ENCODE measurements at places on chromosomes 13 and 19. TPM values are rescaled to one million over a fixed set of nuclear protein-coding genes. Genes with fewer than 3 reads are reported as not detected.

The CPB2 gene
- not detected for total RNA-seq

The BEST2 gene
- total RNA-seq, result not detected

The COX6B1 gene
- 428 TPM for total RNA-seq

GRCh38 chr19:36151144-36152018 lies 866 bp downstream of the COX7A1 start:
- H3K27ac ChIP-seq, result no peak overlapping the region
- H3K27me3 ChIP-seq, result peaks cover 9% of the 10 kb centered on the region
- H3K4me1 ChIP-seq, result peaks cover 15% of the 10 kb centered on the region
- peak overlapping the region; percentile 76 for H3K4me3 ChIP-seq

GRCh38 chr19:1189419-1189818 lies 15.4 kb upstream of the SBNO2 start:
- peaks cover 5% of the 10 kb centered on the region for H3K4me1 ChIP-seq
- H3K27me3 ChIP-seq, result no peaks in the 10 kb centered on the region
- H3K36me3 ChIP-seq, result no peaks in the 10 kb centered on the region
- no peak for DNase-seq
- H3K4me3 ChIP-seq, result no peak overlapping the region

- no peak overlapping the region for H3K27ac ChIP-seq
- H3K4me1 ChIP-seq, result peaks cover 2% of the 10 kb centered on the region
- peaks cover 15% of the 10 kb centered on the region for H3K36me3 ChIP-seq
- DNase-seq, result no peak
- no peak overlapping the region for H3K4me3 ChIP-seq
Observed at GRCh38 chr13:109427148-109427547, 359.2 kb downstream of the IRS2 start.

DNA sequence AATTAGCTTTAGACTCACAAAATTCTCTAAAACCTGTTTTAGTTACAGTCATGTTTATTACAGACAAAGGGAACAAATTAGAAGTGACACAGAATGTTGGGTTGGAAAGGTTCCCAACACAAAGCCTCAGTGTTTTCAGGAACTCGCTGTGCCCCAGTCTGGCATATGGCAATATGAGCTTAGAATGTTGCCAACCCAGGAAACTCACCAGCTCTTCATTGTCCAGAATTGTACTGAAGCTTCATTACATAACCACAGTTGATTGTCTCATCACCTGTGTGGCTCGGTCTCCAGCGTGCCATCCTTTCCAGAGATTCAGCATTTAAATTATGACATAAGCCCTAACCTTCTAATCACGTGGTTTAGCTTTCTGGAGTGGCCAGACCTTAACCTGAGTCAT lies 19.1 kb downstream of the ZNF264 start:
- H3K4me1 ChIP-seq, result no peaks in the 10 kb centered on the region
- no peak overlapping the region for H3K4me3 ChIP-seq

DNA sequence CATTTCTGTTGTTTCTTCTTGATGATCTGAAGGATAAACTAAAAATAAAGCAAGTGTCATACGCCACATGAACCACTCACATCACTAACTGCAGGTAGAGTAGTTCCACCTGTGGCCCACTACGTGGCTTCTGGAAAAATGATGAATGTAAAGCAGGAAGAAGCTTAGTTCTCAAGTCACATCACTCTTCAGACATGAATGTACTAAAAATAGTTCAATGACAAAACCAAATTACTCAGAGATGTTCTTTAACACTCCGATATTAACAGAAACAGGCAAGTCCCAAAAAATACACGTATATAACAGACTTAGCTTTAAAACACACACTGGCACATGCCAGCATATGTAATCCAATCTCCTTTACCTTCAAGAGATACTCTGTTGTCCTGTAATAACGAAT lies 21.6 kb downstream of the RAB20 start:
- peaks cover 20% of the 10 kb centered on the region for H3K4me1 ChIP-seq
- peaks cover 2% of the 10 kb centered on the region for H3K27me3 ChIP-seq
- DNase-seq, result no peak
- no peak overlapping the region for H3K27ac ChIP-seq
- no peak overlapping the region for H3K4me3 ChIP-seq
- peaks cover 3% of the 10 kb centered on the region for H3K36me3 ChIP-seq

DNA sequence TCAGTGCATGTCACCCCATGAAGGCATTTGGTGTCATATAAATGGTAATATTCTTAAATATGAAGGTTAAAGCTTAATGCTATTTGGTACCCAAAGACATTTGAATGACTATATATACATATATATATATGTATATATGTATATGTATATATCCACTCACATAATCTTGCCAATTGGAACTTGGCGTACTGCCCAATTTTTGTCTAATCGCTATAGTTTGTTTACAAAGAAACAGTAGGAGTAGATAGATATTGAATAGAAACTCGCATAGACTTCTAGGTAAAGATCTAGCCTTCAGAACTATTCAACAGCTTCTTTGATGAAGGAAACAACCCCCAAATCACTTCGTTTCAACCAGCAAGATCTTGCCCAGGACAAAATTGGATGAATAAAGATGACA lies 24.1 kb downstream of the KLF5 start:
- no peaks in the 10 kb centered on the region for H3K4me1 ChIP-seq
- peaks cover 4% of the 10 kb centered on the region for H3K27me3 ChIP-seq
- H3K4me3 ChIP-seq, result no peak overlapping the region
- no peak for DNase-seq
- no peaks in the 10 kb centered on the region for H3K36me3 ChIP-seq

DNA sequence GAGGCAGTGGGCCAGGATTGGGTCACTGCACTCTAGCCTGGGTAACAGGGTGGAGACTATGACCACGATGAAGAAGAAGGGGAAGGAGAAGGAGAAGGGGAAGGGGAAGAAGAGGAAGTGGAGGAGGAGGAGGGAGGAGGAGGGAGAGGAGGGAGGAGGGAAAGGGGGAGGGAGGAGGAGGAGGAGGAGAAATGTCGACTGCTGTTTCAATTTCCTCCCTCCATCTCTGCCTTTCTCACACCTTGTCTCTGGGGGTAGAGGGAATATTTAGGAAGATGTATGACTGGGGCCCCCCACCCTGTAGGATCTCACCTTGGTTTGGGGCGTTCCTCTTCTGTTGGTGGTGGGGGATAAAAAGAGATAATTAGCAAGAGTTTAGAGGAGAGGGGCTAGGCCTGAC lies 3.8 kb downstream of the TNNT1 start:
- no peak for DNase-seq
- H3K27me3 ChIP-seq, result peaks cover 17% of the 10 kb centered on the region
- no peaks in the 10 kb centered on the region for H3K4me1 ChIP-seq
- H3K4me3 ChIP-seq, result no peak overlapping the region
- H3K27ac ChIP-seq, result no peak overlapping the region
- peaks cover 4% of the 10 kb centered on the region for H3K36me3 ChIP-seq

DNA sequence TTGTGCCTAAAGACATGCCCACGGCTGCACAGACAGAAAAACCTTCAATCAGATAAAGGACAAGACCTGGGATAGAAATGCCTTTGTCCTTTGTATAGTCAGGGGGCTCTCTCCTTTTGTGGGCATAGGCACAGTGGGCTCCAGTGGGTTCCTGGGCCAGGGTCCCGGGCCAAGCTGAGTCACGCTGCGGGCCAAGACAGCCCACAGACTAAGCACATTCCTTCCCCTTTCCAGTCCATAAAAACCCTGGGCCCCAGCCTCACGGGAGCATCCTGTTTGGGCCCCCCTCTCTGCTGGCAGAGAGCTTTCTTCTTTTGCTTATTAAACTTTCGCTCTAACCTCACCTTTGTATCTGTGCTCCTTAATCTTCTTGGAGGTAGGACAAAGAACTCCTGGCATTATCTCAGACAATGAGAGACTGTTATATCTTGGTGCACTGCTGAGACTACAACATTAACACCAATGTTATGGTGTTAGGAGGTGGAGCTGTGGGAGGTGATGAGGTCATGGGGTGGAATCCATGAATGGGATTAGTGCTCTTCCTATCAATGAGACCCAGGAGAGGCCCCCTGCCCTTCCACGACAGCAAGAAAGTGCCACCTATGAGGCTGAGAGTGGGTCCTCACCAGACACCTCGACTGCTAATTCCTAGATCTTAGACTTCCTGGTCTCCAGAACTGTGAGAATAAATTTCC lies 20.8 kb upstream of the FBXL3 start:
- H3K4me3 ChIP-seq, result peak overlapping the region; percentile 23
- H3K4me1 ChIP-seq, result peaks cover 9% of the 10 kb centered on the region
- H3K36me3 ChIP-seq, result peaks cover 41% of the 10 kb centered on the region

- no peak for DNase-seq
- no peaks in the 10 kb centered on the region for H3K27me3 ChIP-seq
- H3K36me3 ChIP-seq, result no peaks in the 10 kb centered on the region
Observed at GRCh38 chr13:85262499-85262898, 536.7 kb downstream of the SLITRK6 start.

DNA sequence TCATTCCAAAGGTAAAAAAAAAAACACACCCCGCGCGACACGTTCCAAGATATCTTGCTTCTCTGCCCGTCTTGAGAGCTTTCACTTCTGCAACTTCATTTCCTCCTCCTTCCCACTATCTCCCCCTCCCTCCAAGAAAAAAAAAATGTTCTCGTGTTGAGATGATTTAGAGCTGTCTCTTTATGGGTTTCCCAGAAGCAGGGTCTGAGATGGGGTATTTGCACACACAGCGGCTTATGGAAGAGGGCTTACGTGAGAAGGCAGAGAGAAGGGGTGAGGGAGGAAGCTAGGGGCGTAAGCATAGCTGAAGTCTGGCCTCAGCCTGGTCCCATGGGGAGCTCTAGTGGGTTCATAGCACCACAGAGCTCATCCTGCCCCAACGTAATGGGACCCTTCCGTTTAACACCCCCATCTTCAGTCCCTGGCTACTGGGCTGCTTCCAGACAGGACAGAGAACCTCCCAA lies 31.3 kb upstream of the USE1 start:
- peaks cover 32% of the 10 kb centered on the region for H3K36me3 ChIP-seq
- H3K4me1 ChIP-seq, result peaks cover 8% of the 10 kb centered on the region
- DNase-seq, result no peak
- H3K27ac ChIP-seq, result no peak overlapping the region

DNA sequence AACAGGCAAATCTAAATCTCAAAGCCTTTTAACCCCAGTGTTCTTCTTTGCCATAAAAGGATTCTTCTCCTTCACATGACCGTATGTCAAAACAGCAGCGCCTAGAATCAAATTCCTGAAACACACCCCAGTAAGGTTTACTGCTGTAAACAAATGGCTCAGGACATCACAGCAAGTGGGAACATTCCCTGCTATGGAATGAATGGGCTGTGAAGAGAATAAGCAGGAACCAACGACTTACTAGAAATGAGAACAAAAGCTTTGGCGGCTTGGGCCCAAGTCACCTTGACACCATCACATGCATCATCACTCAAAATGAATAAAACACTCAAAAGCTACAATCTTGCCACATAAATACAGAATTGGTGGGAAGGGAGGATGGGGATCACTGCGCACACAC lies 80.4 kb upstream of the SPATA13 start:
- no peak overlapping the region for H3K4me3 ChIP-seq
- no peak for DNase-seq
- H3K27ac ChIP-seq, result no peak overlapping the region
- H3K4me1 ChIP-seq, result peaks cover 17% of the 10 kb centered on the region
- peaks cover 8% of the 10 kb centered on the region for H3K27me3 ChIP-seq

GRCh38 chr13:96544957-96545356 lies 449.3 kb downstream of the OXGR1 start:
- no peak overlapping the region for H3K27ac ChIP-seq
- H3K4me3 ChIP-seq, result no peak overlapping the region
- no peak for DNase-seq
- peaks cover 3% of the 10 kb centered on the region for H3K27me3 ChIP-seq
- no peaks in the 10 kb centered on the region for H3K36me3 ChIP-seq

- H3K4me1 ChIP-seq, result peaks cover 13% of the 10 kb centered on the region
- H3K4me3 ChIP-seq, result peak overlapping the region; percentile 93
- peaks cover 14% of the 10 kb centered on the region for H3K27me3 ChIP-seq
- peak; percentile 56 for DNase-seq
- H3K36me3 ChIP-seq, result peaks cover 10% of the 10 kb centered on the region
Observed at GRCh38 chr19:49114630-49115363, 627 bp downstream of the LIN7B start.

DNA sequence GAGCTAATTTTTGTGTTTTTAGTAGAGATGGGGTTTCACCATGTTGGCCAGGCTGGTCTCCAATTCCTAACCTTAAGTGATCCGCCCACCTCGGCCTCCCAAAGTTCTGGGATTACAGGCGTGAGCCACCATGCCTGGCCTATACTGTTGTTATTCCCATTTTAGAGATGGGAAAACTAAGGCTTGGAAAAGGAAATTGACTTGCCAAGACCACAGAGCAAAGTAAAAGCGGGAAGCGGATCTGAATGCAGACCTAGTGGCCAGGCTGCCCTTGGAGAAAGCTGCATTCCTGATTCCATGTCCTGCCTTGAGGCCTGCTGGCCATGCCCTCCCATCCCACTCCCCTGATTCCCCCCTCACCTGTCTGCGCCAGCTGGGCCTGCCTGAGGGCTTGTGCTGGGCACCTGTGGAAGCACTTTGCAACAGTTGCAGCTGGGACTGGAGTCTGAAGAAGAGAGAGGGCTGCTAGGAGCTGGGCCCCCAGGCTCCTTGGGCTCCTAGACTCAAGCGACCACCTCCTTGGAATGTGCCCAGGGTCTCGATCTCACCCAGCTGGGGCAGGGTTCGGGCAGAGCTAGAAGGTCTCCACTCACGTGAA lies 5.7 kb downstream of the PALM3 start:
- no peak overlapping the region for H3K4me3 ChIP-seq
- DNase-seq, result no peak
- peaks cover 8% of the 10 kb centered on the region for H3K4me1 ChIP-seq
- H3K27ac ChIP-seq, result no peak overlapping the region

DNA sequence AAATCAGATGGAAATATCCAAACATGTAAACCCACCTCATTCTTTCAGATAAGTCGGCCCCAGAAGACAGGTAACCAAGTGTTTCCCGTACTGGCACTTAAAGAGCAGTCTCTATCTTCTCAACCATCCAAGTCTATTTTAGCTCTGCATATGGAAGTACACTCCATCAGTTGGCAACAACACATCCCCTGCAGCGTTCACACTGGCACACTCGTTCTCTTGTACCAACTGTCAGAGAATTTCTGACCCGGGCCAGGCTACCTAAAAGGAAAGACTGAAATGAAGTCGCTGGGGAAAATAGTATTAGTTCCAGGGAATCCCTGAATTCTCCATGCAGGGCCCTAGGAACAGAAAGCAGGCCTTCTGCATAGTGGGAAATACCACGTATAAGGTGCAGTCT lies 109.3 kb downstream of the RXFP2 start:
- no peak overlapping the region for H3K27ac ChIP-seq
- H3K36me3 ChIP-seq, result no peaks in the 10 kb centered on the region
- H3K4me1 ChIP-seq, result no peaks in the 10 kb centered on the region
- peaks cover 4% of the 10 kb centered on the region for H3K27me3 ChIP-seq

- no peak for DNase-seq
- no peak overlapping the region for H3K4me3 ChIP-seq
- peaks cover 15% of the 10 kb centered on the region for H3K27me3 ChIP-seq
- H3K27ac ChIP-seq, result no peak overlapping the region
- H3K36me3 ChIP-seq, result peaks cover 5% of the 10 kb centered on the region
Observed at GRCh38 chr13:25169356-25169755, 2.7 kb downstream of the AMER2 start.

- DNase-seq, result no peak
- no peak overlapping the region for H3K4me3 ChIP-seq
- H3K27me3 ChIP-seq, result no peaks in the 10 kb centered on the region
- no peaks in the 10 kb centered on the region for H3K36me3 ChIP-seq
- H3K4me1 ChIP-seq, result no peaks in the 10 kb centered on the region
Observed at GRCh38 chr13:92054389-92054788, 656.0 kb downstream of the GPC5 start.

GRCh38 chr19:48558018-48558684 lies 6.2 kb downstream of the SULT2B1 start:
- H3K4me1 ChIP-seq, result no peaks in the 10 kb centered on the region
- H3K4me3 ChIP-seq, result no peak overlapping the region
- H3K27ac ChIP-seq, result no peak overlapping the region
- no peaks in the 10 kb centered on the region for H3K36me3 ChIP-seq

GRCh38 chr19:15810335-15810734 lies 5.1 kb downstream of the OR10H1 start:
- peaks cover 13% of the 10 kb centered on the region for H3K36me3 ChIP-seq
- H3K27me3 ChIP-seq, result peaks cover 12% of the 10 kb centered on the region
- H3K27ac ChIP-seq, result no peak overlapping the region
- no peak overlapping the region for H3K4me3 ChIP-seq
